Lung (tissue), 17 donors: ENCODE measurements at places on chromosomes 1 and 21. TPM values are rescaled to one million over a fixed set of nuclear protein-coding genes. Genes with fewer than 3 reads are reported as not detected.

The TRIM46 gene
- 0.71 TPM for total RNA-seq

The CD247 gene
- total RNA-seq: 3.4 TPM

The SCYL3 gene
- 9.5 TPM for total RNA-seq

The PARS2 gene
- total RNA-seq: 4.3 TPM

The KCNE1 gene
- 6.5 TPM for total RNA-seq

The OBSCN gene
- 24.6 TPM for total RNA-seq

The TARBP1 gene
- 32.2 TPM for total RNA-seq

The PAQR6 gene
- total RNA-seq: 1.3 TPM

The F13B gene
- not detected for total RNA-seq

DNA sequence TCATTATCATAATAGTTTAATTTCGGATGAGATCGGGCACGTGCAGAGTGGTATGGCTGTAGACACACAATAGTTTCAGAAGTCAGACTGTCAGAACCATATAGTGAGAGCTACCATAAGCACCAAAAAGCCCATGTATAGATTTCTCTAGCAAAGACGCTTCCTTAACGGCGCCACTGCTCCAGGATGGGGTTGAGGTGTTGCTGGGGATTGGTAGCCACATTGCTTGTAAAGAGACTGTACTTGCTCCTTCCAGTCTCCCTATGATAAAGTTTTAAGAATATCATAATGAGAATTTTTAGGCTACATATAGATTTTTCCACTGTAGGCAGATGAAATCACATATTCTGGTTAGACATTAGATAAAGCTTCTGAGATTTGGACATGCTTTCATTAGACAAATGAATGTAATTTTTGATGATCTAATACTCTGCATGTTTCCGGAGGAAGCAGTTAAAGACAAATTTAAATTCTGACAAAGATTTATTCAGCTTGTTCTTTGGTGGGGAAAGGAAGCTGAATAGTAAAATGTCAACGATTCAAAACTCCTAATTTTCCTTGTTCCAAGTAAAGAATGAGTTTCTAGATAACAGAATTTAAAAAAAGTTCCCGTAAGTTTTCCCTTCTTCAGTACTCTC, 77.7 kb downstream of the MAP3K7CL start:
- H3K27me3 ChIP-seq: no peaks in the 10 kb centered on the region
- H3K36me3 ChIP-seq: no peaks in the 10 kb centered on the region
- no peak for DNase-seq
- H3K27ac ChIP-seq: peak overlapping the region; percentile 21
- H3K4me3 ChIP-seq: no peak overlapping the region

- peaks cover 9% of the 10 kb centered on the region for H3K4me1 ChIP-seq
- no peaks in the 10 kb centered on the region for H3K27me3 ChIP-seq
- peak overlapping the region; percentile 98 for H3K27ac ChIP-seq
- H3K4me3 ChIP-seq: no peak overlapping the region
These were observed 2.4 kb upstream of the CCT8 start for GRCh38 chr21:29075706-29076466.

DNA sequence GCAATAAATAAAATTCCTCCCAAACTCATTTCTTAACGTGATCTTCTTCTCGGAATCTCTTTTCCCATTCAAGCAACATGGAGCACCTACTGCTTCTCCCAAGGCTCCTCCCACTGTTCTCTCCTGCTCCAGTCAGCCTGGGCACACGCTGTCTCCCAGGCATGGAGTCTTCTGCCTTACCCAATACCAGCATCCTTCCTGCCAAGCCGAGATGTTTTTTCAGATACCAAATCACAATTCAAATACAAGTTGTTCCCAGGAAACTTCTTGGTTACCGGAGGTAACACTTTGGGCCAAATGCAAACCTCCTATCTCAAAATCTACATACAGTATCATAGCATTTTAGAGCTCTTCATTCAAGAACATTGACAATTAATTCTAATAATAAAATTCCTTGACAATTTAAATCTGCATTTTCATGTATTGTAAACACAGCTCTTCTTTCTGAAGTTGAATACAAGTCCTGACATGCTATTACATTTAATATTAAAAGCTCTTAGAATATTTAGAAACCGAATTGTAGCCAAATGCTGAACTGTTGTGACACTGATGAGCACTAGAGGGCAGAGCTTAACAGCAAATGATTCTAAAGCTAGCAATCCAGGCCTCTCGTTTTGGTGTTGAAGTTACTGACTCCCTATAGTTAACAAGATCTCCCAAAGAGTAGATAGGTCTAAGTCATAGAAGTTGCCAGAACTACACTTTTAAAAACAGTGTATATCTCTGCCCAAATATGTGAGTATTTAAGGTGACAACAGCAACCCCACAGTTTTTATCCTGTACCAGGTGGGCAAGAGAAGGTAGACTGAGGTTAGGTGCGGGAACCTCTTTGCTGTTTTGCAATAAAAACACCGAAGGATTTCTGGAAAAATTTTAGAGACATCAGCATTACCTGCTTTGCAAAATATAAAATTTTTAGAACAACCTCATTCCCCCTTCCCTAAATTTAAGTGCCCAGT, 52.3 kb downstream of the BCAR3 start:
- no peaks in the 10 kb centered on the region for H3K27me3 ChIP-seq
- H3K4me1 ChIP-seq: peaks cover 8% of the 10 kb centered on the region
- H3K4me3 ChIP-seq: no peak overlapping the region
- H3K27ac ChIP-seq: no peak overlapping the region
- peak; percentile 83 for DNase-seq

- H3K27me3 ChIP-seq: no peaks in the 10 kb centered on the region
- H3K36me3 ChIP-seq: no peaks in the 10 kb centered on the region
- peak; percentile 53 for DNase-seq
- no peak overlapping the region for H3K4me3 ChIP-seq
- peaks cover 7% of the 10 kb centered on the region for H3K4me1 ChIP-seq
These were observed 47.4 kb upstream of the OSBPL9 start for GRCh38 chr1:51569284-51570062.

GRCh38 chr1:68378296-68379084, 71.3 kb downstream of the RPE65 start:
- H3K27me3 ChIP-seq: no peaks in the 10 kb centered on the region
- H3K4me1 ChIP-seq: no peaks in the 10 kb centered on the region
- H3K27ac ChIP-seq: no peak overlapping the region
- H3K4me3 ChIP-seq: no peak overlapping the region

GRCh38 chr1:61293986-61294504, 211.7 kb downstream of the NFIA start:
- H3K4me3 ChIP-seq: no peak overlapping the region
- no peaks in the 10 kb centered on the region for H3K27me3 ChIP-seq
- H3K36me3 ChIP-seq: no peaks in the 10 kb centered on the region
- DNase-seq: no peak
- H3K27ac ChIP-seq: peak overlapping the region; percentile 38

DNA sequence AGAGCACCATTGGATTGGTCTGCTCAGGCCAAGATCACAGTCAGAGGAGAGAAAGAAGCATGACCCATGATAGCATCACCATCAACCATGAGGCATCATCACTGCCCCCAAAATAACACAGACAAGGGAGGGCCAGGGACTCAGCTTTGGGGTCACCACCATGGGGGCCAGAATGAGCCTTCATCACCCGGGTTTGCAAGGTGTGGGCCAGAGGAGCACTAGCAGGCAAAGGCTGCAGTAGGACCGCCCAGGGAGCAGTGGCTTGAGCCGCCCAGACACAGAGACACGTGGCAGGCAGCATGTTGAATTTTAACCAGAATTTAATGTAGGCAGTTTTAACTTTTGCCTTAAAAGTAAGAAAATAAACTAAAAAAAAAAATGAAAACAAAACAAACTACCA, 53.7 kb upstream of the TMPRSS2 start:
- DNase-seq: no peak
- no peak overlapping the region for H3K4me3 ChIP-seq
- H3K36me3 ChIP-seq: no peaks in the 10 kb centered on the region
- H3K27me3 ChIP-seq: no peaks in the 10 kb centered on the region
- no peak overlapping the region for H3K27ac ChIP-seq
- no peaks in the 10 kb centered on the region for H3K4me1 ChIP-seq

- H3K4me3 ChIP-seq: no peak overlapping the region
- no peak overlapping the region for H3K27ac ChIP-seq
- DNase-seq: no peak
- no peaks in the 10 kb centered on the region for H3K36me3 ChIP-seq
- H3K27me3 ChIP-seq: no peaks in the 10 kb centered on the region
These were observed 42.8 kb downstream of the ELK4 start for GRCh38 chr1:205589046-205589445.

- no peaks in the 10 kb centered on the region for H3K27me3 ChIP-seq
- no peak overlapping the region for H3K27ac ChIP-seq
- no peak for DNase-seq
- peaks cover 3% of the 10 kb centered on the region for H3K4me1 ChIP-seq
- no peaks in the 10 kb centered on the region for H3K36me3 ChIP-seq
These were observed 12.9 kb downstream of the DPYD start for GRCh38 chr1:97907886-97908285.

- DNase-seq: peak; percentile 53
- peaks cover 8% of the 10 kb centered on the region for H3K27me3 ChIP-seq
- no peak overlapping the region for H3K4me3 ChIP-seq
- H3K36me3 ChIP-seq: no peaks in the 10 kb centered on the region
- no peak overlapping the region for H3K27ac ChIP-seq
These were observed 215.5 kb downstream of the KCNJ6 start for GRCh38 chr21:37700641-37701202.

- no peak overlapping the region for H3K4me3 ChIP-seq
- no peaks in the 10 kb centered on the region for H3K27me3 ChIP-seq
- no peak overlapping the region for H3K27ac ChIP-seq
- H3K36me3 ChIP-seq: no peaks in the 10 kb centered on the region
- no peak for DNase-seq
These were observed 8.5 kb downstream of the GNG12 start for GRCh38 chr1:67824766-67825165.

DNA sequence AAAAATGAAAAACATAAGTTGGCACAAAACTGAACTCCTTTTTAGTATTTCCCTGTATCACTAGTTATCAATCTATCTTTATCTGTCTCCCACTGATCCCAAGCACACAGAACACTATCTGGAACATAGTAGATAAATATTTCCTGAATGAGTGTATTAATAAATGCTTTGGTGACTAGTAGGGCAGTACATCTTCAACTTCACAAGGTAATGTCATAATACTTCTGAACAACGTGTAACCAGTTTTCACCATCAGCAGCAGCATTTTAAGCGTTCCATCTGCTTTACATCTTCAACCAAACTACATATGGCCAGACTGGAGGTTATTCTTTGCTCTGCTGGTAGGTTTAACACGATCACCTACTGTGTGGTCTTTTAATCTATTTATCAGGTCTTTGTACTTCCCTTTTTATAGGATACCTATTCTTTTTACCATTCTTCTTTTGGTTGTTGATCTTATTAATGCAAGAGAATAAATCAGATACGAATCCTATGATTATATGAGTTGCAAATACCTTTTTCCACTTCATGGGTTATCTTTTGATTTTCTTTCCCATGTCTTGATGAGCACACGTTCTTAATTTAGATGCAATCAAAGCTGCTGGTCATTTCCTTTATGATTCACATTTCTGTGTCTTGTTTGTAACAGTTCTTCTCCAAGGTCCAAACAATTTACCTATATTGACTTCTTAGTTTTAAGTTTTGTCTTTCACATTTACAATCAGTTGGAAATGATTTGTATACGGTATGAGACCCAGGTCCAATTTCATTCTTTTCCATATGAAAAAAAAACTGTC, 16.3 kb downstream of the GPBP1L1 start:
- no peaks in the 10 kb centered on the region for H3K27me3 ChIP-seq
- H3K36me3 ChIP-seq: no peaks in the 10 kb centered on the region
- H3K4me1 ChIP-seq: no peaks in the 10 kb centered on the region
- DNase-seq: no peak
- no peak overlapping the region for H3K27ac ChIP-seq

- no peak for DNase-seq
- H3K36me3 ChIP-seq: no peaks in the 10 kb centered on the region
- H3K4me1 ChIP-seq: no peaks in the 10 kb centered on the region
These were observed 11.2 kb upstream of the ZNF670 start for GRCh38 chr1:247089616-247090375.

GRCh38 chr1:71264039-71264438, 183.2 kb upstream of the ZRANB2 start:
- H3K4me1 ChIP-seq: no peaks in the 10 kb centered on the region
- H3K4me3 ChIP-seq: no peak overlapping the region
- H3K27ac ChIP-seq: no peak overlapping the region
- H3K27me3 ChIP-seq: no peaks in the 10 kb centered on the region
